ENCODE measurements at places on chromosomes 2 and 18.
A peak's percentile ranks its signal among the peaks of the same experiment; 100 is the strongest.

DNA sequence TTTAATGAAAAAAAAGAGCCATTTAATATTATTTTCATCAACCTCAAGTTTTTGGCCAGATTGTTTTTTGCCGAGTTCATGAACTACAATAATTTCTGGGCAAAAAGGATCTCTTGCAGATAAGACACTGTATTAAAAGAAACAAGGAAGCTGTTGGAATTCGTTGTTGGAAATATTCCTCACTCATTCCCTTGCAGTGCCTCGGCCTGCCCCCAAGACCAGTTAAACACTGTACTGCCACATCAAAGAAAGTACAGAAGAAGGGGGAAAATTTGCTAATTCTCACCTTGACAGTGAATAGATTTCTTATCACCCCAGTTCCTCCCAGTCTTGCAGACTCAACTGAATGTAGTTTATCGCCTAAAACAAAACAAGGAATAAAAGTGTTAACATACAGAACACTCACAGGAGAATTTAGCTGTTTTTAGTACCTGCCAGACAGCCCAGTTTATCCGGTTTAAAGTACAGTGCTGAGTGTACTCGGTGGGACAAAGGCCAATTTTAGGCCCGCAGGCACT, 1.2 kb downstream of the IDH1 start:
- no peak for DNase-seq

GRCh38 chr2:212242724-212243123, 295.9 kb downstream of the ERBB4 start:
- DNase-seq: no peak

- no peak for DNase-seq
Measured at GRCh38 chr2:59395119-59395518, 1154.0 kb upstream of the FANCL start.

GRCh38 chr18:10265560-10266333, 188.7 kb upstream of the APCDD1 start:
- no peak for DNase-seq

DNA sequence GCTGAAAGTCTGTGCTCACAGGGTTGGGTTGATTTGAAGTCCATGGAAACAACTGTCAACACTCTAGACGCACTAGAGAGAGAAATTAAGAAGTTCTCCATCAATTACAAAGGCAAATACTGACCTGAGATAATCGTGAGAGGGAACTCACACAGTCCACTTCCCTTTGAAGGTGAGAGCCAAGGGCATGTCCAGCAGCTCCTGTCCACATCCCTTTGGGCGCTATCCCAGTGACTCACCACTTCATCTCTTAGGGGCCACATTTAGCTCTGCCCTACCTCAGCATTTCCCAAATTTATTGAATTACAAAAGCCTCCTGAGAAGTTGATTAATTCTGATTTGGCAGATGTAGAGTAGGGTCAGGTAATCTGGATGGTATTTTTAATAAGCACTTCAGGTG, 148.8 kb upstream of the MAPRE2 start:
- DNase-seq: no peak

- no peak for DNase-seq
Measured at GRCh38 chr2:110867078-110867477, 134.7 kb downstream of the ACOXL start.

- no peak for DNase-seq
Measured at GRCh38 chr18:7924616-7925015, 357.5 kb downstream of the PTPRM start.

DNA sequence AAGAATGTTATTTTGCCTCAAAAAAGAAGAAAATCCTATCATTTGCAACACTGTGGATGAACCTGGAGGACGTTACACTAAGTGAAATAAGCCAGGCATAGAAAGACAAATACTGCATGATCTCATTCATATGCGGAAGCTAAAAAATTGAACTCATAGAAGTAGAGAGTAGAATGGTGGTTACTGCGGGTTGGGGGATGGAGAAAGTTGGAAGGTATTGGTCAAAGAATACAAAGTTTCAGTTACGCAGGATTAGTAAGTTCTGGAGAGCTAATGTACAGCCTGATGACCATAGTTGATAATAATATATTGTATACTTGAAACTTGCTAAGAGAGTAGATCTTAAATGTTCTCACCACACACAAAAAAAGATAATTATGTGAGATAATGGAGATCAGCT, 5.0 kb upstream of the GALNT5 start:
- DNase-seq: no peak

DNA sequence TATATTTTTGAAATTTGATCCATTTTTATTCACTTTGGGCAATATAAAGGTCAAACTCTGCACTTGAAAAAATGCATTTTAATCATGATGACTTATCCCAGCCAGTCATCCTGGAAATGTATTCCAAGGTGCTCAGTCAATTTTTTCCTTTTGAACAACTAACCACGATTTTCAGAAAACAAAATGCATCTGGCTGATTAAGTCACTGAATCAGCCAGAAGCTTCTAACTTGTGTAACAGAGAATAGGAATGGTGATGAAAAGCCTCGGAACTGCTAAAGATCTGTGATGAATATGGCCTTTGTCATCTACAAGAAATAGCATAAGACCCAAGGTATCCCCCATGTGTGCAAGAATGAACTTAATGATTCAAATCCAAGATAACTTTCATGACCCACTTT, 572.7 kb downstream of the EPHA4 start:
- no peak for DNase-seq

DNA sequence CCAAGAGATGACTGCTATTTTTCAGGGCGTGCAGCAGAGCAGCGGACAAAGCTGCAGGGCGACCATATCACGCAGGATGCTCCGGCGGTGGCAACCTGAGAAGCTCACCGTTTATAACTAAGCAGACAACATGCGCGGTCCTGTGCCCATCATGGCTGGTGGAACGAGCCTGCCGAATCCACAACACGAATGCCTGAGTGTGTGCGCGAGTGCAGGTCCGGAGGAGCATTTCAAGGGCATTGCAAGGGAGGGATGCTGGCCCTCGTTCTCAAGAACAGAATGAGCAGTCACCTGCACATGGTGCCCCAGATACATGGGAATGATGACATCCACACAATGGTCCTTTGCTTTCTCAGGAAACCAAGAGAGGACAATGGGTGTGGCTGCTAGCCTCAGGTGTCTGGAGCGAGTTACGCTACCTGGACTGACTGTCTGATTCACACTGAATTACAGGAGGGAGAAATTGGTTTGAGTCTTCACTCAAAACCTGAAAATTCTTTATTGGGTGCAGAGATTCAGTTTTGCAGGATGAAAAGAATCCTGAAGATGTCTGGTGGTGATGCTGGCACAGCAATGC, 39.8 kb downstream of the TBC1D8 start:
- DNase-seq: no peak

DNA sequence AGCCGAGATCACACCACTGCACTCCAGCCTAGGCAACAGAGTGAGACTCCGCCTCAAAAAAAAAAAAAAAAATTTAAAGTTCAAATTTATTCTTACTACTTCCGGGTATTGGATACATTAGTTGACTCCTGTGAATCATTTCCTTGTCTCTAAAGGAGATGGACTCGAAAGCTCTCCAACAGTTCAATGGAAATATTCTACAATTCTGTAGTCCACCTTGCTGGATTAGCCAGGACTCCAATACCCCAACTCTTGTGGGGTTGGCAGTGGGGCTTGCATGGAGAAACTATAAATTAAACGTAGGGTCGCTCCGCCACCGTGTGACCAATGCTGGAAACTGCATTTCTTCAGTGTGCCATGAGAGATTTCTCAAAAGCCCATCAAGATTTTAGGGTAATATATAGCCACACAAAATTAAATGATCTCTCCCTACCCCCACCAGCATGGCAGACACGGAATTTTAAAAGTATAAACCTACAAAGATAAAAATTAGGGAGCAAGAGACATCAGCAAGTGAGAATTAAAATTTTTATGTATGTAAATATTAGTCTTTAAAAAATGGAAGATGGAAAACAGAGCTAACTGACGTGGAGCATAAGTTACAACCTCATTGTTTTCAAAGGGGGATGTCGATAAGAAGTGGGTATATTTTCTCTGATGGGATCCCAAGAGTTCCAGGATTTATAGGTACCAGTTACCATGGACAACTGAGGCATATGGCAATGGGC, 27.8 kb upstream of the GAREM2 start:
- peak; percentile 56 for DNase-seq

DNA sequence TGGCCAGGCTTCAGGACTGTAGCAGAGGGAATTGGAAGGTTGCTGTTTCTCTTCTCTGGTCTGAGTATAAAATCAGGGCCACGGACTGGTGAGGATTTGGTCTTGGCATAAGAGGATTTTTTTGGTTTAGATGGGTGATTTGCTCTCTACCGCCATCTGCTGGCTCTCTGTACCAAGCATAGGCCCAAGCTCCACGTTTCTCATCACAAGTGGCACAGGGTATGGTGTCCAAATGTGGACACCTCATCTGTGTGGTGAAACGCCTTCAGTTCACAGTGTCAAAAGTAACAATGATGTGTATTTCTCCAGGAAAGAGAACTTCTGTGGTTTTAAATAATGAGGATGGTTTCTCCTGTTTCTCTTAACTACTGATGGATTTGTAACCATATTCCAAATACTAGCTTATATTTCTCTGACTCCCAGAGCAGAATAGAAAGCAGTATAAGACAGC, 115.1 kb downstream of the EML6 start:
- peak; percentile 30 for DNase-seq

DNA sequence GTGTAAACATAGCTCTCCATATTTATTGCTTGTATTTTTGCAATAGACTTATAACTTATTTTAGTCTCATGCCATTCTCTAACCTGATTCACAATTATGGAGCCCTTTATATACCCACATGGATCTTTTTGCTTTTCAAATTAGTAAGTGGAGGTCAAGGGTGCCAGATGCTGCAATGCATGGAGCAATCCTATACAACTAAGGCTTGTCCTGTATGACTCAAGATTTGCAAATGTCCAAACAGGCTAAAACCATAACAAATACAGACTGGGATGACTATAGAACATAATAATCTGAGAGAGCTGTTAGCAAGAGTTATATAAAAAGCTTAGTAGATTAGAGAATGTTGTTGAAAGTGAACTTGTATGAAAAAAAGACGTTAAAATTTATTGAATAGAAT, 690.4 kb upstream of the NRXN1 start:
- DNase-seq: no peak

- no peak for DNase-seq
Measured at GRCh38 chr2:157075924-157076323, 181.6 kb upstream of the GALNT5 start.

- DNase-seq: no peak
Measured at GRCh38 chr2:85911814-85912692, 23.3 kb upstream of the ST3GAL5 start.

- peak; percentile 38 for DNase-seq
Measured at GRCh38 chr2:162301151-162301804, 17.2 kb downstream of the IFIH1 start.

DNA sequence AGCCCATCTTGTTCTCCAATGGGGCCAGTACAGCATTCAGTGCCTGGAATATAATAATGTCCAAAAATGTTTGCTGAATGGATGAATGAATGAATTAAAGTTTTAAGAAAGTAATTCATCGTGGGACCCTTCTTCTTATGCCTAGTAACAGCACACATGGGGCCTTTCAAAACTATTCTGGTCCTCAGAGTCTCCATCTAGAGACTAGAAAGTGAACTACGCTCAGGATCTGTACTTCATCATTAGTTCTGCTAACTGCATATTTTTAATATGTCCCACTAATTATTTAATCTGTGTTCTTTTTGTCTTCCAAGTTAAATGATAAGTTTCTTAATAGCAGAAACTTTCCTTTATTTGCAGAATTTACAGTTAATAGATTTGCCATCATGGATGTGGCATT, 172.5 kb downstream of the SMAD2 start:
- no peak for DNase-seq

DNA sequence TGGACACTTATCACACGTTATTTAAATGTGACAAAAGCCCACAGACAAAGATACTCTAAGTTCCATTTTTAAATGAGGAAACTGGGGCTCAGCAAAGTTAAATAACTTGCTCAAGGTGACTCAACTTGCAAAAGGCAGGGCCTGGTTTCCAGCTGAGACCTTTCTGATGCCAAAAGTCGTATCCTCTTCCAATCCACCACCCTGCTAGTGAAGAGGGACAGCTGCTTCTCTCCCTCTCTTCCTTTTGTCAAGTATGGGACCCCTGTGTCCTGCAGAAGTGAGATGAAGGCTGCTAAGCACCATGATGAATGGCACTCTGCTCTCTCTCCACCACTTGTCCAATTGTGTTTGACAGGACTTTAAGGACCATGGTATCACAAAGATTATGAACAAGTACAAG, 140.9 kb downstream of the DYM start:
- no peak for DNase-seq

DNA sequence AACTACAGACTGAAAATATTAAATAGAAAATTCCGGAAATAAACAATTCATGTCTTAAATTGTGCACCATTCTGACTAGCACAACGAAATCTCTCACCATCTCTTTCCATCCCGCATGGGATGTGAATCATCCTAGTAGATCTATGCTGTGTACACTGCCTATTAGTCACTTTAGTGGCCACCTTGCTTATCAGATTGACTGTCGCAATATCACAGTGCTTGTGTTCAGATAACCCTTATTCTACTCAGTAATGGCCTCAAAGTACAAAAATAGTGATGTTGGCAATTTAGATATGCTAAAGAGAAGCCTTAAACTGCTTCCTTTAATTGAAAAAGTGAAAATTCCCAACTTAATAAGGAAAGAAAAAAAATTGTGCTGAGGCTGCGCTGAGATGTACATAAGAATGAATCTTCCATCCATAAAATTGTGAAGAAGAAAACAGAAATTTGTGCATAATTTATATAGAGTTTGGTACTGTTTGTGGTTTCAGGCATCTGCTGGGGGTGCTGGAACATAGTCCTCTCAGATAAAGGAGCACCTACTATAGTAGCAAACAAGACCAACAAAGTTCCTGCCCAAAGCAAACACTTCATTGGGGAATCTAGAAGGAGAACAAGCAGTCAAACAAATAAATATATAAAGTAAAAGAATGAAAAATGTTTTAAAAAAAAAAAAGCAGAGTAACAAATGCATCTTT, 12.0 kb downstream of the PSMD1 start:
- DNase-seq: no peak

DNA sequence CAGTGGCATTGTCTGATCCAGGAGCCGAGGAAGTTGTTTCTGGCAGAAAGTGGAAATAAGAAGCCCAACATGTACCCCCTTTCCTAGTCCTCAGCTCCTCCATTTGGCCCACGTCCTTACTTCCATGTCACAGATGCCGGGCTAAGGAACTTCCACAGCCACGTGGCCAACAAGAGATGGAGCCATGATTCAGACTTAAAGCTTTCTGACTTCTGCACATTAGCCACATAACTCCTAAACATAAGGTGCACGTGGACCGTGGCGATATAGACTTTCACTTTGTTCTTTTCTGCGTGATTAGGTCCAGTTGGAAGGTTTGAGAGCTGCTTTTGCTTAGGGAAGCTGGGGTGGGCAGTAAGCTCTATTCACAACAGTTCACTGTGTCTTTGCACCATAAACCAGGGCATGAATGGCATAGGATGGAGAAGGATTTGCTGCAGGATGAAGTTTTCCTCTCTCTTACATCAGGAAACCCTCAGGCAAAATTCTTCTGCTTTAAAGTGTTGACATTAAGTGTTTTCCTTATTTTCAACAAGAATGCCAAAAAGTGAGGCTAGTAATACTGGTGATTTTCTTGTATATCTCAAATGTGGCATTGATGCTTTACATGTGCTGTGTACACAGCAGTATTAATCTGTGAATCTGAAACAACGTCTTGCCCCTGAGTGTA, 61.2 kb upstream of the RBM44 start:
- DNase-seq: no peak

GRCh38 chr2:133303150-133303549, 265.1 kb downstream of the NCKAP5 start:
- no peak for DNase-seq
